ENCODE measurements at places on chromosomes 1 and 21. TPM values are rescaled to one million over a fixed set of nuclear protein-coding genes. Genes with fewer than 3 reads are reported as not detected.

The PTAFR gene
- total RNA-seq, result 0.76 TPM

The RNU1-1 gene
- under 0.01 TPM for total RNA-seq

The ZNF697 gene
- 30.4 TPM for total RNA-seq

The RIPPLY3 gene
- 2.6 TPM for total RNA-seq

The KLF17 gene
- total RNA-seq, result not detected

The DPT gene
- not detected for total RNA-seq

The CNKSR1 gene
- total RNA-seq, result 11.3 TPM

The NPR1 gene
- total RNA-seq, result 8.5 TPM

The FAM151A gene
- 0.10 TPM for total RNA-seq

The H3-3A gene
- 913 TPM for total RNA-seq

The TMPRSS2 gene
- 7.1 TPM for total RNA-seq

The OR2L8 gene
- not detected for total RNA-seq

The MCOLN2 gene
- total RNA-seq, result 10.9 TPM

The CDK11A gene
- 22.8 TPM for total RNA-seq

The NENF gene
- total RNA-seq, result 27.6 TPM

DNA sequence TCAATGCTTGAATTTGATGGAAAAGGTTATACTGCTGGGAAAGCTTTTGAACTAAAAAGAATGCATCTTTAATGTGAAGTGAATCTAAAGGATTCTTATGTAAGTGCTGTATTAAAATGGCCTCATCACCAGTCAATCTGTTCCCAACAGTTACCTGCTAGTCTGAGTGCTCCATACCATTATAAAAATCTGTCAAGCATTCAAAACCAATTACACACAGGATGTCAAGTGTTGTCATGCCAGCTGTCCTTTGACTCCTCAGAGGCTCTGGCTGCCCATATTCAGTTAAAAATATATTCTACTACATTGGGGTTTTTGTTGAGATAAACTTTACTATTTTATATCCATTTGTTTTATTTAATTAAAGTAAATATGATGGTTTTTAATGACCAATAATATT is 1587.7 kb downstream of the AMY1C start:
- no peak for DNase-seq

DNA sequence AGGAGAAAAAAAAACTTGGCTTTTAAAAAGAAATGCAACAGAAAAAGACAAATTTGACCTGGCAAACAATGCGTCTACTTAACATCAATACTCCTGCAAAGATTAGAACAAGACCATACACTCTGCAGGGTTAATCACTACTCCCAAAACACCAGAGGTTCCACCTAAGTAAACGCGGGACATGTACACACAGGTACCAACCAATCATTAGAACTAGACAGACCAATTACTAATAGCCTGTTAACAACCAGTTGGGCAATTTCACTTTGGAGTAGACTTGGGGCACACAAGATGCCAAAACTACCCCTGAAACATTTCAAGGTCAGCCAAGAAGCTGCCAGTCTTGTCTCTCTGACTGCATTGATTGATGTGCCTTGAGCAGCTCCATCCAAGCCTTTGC is 125.8 kb downstream of the RRAGC start:
- DNase-seq, result no peak

GRCh38 chr1:234780531-234781162 is 170.7 kb upstream of the IRF2BP2 start:
- DNase-seq, result peak; percentile 43

DNA sequence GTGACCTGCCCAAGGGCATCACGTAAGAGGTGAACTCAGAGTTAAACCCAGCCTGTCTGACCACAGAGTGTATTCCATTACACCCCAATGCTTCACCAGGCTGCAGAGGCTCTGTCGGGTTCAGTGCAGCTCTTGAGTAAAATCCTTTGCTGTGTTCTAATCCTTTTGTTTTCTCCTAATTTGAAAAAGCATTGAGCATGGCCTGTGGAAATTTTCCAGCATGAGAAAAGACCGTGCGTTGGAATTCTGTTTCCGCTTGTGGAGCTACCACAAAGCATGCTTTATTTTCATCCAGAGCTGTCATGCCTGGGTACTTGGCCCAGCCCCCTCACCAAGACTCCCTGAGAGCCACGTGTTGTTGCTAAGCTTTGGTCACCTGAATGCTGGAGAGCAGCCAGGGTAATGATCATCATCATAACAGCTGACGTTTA is 317.6 kb downstream of the PRDM2 start:
- no peak for DNase-seq

DNA sequence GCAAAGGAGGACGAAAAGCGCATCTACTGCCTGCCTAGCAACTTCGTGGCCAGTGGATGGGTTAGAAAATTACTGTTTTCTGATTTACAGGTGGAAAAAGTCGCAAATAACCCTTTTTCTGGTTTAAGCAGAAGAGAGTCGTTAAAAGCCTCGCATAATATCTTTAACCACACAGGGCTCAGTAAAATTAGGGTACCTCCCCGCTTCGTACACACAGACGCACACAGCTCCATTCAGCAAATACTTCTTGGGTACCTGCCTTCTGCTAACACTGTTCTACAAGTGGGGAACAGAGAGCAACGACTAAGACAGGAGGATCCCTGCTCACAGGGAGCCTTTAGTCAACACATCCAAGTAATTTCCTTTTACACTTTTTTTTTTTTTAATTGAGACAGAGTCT is 704 bp downstream of the ALG6 start:
- peak; percentile 34 for DNase-seq

DNA sequence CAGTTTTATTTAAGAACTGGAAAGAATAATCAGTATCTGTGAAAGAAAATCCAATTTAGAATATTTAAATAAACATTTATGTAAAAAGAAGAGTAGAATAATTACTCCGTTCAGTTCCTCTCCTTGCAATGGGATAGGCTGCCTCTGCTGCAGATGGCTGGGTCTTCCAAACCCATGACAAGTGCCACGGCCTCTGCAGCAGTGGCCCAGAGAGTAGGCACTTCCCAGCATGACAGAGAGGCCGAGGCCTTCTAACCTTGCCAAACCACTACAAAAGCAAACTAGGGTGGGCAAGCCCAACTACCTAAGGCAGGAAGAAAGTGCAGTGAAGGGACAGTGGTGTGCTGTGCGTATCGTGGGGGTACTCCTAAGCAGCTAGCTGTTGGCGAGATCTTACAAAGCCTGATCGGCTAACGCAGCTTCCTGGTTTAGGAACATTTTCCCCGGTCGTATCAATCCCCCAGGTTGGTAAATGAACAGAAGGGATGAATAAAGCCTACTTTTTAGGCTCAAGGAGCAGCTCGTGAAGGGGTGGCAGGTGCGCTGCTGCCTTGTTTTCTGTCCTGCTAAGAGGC is 14.5 kb downstream of the ICMT start:
- no peak for DNase-seq

DNA sequence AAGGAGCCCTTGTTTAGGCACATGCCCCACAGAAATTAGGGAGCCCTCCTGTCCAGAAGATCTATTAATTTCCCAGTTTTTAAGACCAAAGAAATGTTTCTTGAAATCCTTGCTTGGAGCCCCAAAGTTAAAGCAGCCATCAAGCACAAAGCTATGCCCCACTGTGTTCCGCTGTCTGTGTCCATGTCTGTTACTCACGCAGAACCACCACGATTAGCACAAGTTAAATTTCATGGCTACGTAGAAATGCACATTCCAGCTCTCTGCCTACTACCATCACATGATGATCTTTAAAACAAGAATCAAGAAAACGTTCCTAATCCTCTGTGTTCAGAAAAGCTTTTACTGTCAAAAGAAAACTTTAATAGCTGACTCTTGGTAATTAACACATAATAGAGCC is 238.5 kb downstream of the RERE start:
- no peak for DNase-seq

- no peak for DNase-seq
Measured at GRCh38 chr21:45339421-45340402, 52.0 kb upstream of the POFUT2 start.

GRCh38 chr21:29218749-29219148 is 80.0 kb upstream of the BACH1 start:
- no peak for DNase-seq

DNA sequence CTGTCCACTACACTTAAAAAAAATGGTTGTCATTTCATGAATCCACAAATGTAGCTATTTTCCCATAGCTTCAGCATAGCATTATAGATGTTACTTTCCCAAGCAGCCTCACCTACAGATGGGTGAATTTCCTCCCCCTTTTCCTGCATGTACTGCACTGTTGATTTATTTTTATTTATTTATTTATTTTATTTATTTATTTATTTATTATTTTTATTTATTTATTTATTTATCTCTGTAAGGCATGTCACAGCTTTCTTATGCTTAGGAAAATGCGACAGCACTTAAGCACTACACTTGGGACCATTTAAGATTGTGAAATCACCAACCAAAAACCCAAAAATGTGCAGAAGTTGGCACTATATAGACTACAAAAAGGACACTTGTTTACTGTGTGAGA is 4.9 kb downstream of the CD1A start:
- no peak for DNase-seq

DNA sequence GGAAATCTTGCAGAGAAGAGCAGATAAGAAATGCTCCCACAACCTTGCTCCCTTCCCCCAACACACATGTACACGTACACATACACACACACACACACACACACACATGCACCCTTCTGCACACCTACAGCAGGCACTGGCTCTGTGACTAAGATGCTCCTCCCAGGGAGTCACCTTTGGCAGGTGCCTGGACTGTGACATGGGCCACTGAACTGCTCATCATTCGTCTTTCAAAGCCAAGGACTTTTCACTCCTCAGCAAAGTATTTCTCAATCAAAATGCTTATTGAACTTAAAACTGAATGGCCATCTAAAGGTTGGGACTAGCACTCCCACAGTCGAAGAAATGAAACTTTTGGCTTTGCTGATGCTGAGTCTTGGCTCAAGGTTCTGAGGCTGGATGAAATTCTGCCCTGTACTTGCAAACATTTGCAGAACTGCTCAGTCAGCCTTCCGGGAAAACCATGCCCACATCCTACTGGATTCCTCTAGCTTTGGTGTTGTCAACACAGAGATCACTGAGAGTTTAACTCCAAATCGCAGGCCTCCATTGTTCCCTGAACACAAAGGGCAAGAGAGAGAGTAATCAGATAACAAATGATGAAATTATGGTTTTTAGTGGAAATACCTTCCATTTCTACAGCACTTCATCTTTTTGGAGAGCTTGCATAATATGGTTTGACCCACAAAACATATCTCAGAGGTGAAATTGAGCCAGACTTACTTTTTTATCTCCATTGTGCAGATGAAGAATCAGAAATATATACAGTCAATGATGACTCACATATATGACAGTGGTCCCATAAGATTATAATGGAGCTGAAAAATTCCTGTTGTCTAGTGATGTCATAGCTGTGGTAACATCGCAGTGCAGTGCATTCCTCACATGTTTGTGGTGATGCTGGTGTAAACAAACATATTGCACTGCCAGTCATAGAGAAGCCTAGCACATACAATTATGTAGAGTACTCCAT is 72.4 kb upstream of the BCAR3 start:
- no peak for DNase-seq

DNA sequence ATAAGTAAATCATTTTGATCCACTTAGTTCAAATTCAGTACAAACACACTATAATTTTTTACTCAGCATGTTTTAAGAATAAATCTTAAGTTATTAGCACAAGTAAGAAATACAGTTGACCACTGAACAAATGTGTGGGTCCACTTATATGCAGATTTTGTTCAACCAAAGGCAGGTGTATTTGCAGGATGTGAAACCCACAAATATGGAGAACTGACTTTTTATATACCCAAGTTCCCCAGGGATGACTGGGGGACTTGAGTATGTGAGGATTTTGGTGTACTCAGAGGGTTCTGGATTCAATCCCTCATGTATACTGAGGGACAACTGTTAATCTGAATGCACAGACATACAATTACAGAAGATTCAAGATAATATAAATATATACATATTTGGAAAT is 25.7 kb upstream of the ERICH3 start:
- DNase-seq, result no peak

GRCh38 chr1:48649880-48650279 is 126.8 kb downstream of the BEND5 start:
- no peak for DNase-seq

- no peak for DNase-seq
Measured at GRCh38 chr1:167412072-167412471, 106.3 kb downstream of the CD247 start.

- no peak for DNase-seq
Measured at GRCh38 chr1:58500043-58500442, 46.5 kb downstream of the OMA1 start.

GRCh38 chr1:44801491-44802305 is 1.5 kb downstream of the PLK3 start:
- DNase-seq, result no peak

- no peak for DNase-seq
Measured at GRCh38 chr1:156012051-156012817, 8.5 kb downstream of the SSR2 start.

GRCh38 chr1:226978432-226979114 is 38.5 kb downstream of the COQ8A start:
- DNase-seq, result no peak

GRCh38 chr1:117964290-117965038 is 34.9 kb downstream of the WDR3 start:
- no peak for DNase-seq

DNA sequence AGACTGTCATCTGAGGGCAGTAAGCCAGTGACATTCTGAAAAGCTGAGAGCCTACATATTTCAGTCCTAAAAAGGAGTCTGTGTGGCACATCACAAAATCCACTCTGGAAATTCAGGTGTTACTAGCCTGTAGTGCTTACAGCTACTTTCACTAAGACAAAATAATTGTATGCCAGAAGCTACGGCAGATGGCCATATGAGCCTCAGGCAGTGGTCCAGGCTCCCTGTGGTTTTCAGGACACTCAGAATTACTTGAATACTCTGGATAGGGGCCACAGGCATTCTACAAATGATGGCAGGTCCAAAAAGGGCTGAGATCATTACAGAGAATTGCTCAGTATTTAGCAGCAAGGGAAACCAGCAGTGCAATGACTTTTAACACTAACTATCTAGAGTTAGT is 527.1 kb downstream of the MRPL39 start:
- no peak for DNase-seq

DNA sequence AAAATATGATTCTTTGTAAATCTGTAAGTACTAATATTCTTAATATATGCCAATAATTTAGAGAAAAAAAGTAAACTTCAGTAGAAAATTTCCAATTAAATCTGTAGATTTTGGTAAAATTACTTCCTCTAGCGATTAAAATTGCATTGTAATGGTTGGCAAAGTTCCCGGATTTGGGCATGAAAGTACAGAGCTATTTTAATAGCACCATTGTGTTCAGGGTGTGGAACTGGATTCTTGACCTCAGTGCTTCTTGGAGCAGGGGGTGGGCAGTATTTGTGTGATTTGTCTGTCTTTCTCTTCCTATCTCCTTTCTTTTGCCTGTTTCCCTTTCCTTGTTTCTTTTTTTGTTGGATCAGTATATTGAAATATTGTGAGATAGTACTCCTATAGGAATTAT is 72.1 kb downstream of the DNM3 start:
- DNase-seq, result no peak

- no peak for DNase-seq
Measured at GRCh38 chr1:210597555-210598134, 268.9 kb downstream of the HHAT start.

- DNase-seq, result peak; percentile 65
Measured at GRCh38 chr1:150186789-150187559, 37.3 kb downstream of the PLEKHO1 start.
